Osteoblast (primary cell): ENCODE measurements at places on chromosomes 16 and 17. TPM values are rescaled to one million over a fixed set of nuclear protein-coding genes. Genes with fewer than 3 reads are reported as not detected.

DNA sequence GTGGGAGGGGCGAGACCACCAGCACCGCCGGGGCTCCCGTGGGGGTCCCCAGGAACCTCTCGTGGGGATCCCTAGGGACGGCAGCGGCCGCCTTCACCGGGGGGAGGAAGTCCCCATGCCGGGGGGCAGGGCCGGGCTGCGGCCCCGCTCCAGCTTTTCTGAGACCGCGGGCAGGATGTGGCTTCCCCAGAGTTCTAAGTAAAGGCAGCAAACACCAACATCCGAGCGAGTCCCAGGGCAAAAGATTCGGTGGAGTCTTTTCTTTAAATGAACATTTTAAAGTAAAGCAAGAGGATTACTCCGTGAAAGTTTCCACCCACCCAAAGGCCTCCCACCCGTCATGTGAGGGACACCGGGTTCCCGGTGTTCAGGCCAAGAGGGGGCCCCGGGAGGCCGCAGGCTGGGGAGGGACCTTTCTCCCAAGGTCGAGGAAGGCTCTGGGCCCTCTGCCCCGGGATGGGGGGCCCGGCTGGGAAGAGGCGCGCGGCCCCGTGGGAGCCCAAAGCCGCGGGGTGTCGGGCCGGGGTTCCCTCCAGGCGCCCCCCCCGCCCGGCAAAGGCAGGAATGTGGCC lies 137.2 kb upstream of the RPH3AL start:
- H3K27me3 ChIP-seq, result no peaks in the 10 kb centered on the region
- no peaks in the 10 kb centered on the region for H3K36me3 ChIP-seq
- peak; percentile 91 for DNase-seq
- peak overlapping the region; percentile 56 for H3K27ac ChIP-seq

DNA sequence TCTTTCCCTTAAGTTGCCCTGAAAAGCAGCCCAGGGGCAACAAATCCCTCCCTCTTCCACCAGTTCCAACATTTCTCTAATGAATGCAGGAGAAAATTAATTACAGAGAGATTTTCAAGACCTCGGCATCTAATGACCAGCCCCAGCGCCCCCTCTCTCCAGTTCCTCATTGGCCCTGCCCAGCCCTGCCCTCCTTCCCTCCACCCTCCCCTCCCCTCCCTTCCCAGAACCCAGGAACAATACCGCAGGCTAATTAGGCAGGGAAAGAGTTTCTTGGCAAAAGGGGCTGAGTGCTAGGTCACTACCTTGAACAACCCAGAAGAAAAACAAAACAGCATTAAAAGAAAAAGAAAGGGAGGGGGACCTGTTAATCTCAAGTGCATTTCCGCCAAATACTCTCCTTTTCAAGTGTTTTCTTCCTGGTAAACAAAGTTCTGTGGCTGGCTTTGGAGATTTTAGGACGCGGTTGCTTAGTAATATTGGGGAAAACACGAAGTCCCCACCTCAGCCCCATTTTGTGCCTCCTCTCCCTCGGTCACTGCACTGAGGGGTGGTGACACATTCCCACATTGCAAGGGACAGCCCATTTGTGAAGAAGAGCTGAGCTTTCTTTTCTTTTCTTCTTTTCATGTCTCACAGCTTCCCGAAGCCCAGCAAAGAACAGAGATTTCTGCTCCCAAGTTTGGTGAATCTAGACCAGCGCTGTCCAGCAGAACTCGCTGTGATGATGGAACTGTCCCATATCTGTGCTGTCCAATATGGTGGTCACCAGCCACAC lies 215.4 kb downstream of the SOX9 start:
- no peaks in the 10 kb centered on the region for H3K36me3 ChIP-seq

GRCh38 chr17:33778505-33779233 lies 476.4 kb upstream of the CCL2 start:
- no peak for DNase-seq
- H3K36me3 ChIP-seq, result no peaks in the 10 kb centered on the region
- H3K4me3 ChIP-seq, result no peak overlapping the region
- no peak overlapping the region for H3K27ac ChIP-seq

GRCh38 chr17:78170692-78171590 lies 2.6 kb downstream of the SYNGR2 start:
- no peaks in the 10 kb centered on the region for H3K27me3 ChIP-seq
- peak; percentile 54 for DNase-seq
- peaks cover 3% of the 10 kb centered on the region for H3K36me3 ChIP-seq
- no peak overlapping the region for H3K4me3 ChIP-seq
- H3K4me1 ChIP-seq, result peaks cover 4% of the 10 kb centered on the region
- H3K27ac ChIP-seq, result no peak overlapping the region

GRCh38 chr17:30600830-30601494 lies 123.8 kb downstream of the GOSR1 start:
- H3K36me3 ChIP-seq, result no peaks in the 10 kb centered on the region
- H3K4me1 ChIP-seq, result peaks cover 11% of the 10 kb centered on the region
- H3K27ac ChIP-seq, result peak overlapping the region; percentile 66
- peak overlapping the region; percentile 89 for H3K4me3 ChIP-seq
- H3K27me3 ChIP-seq, result no peaks in the 10 kb centered on the region

DNA sequence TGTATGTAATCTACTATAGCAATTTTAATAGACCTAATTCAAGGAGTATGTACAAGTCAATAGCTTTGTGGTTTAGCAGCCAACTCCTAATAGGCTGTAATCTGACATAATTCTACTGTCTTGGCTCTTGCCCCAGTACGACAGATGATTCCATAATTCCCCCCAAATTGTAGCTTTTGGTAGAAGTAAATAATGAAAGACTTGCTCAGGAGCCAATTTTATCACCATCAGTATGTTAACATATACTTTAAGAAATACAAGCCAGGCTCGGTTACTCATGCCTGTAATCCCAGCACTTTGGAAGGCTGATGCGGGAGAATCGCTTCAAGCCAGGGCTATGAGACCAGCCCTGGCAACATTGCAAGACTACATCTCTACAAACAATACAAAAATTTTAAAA lies 53.9 kb downstream of the AP2B1 start:
- H3K36me3 ChIP-seq, result peaks cover 48% of the 10 kb centered on the region
- no peak overlapping the region for H3K4me3 ChIP-seq
- no peak for DNase-seq
- no peak overlapping the region for H3K27ac ChIP-seq
- H3K4me1 ChIP-seq, result no peaks in the 10 kb centered on the region
- H3K27me3 ChIP-seq, result no peaks in the 10 kb centered on the region

GRCh38 chr17:75288770-75289114 lies 491 bp downstream of the SLC25A19 start:
- no peak for DNase-seq
- H3K36me3 ChIP-seq, result no peaks in the 10 kb centered on the region
- no peaks in the 10 kb centered on the region for H3K27me3 ChIP-seq

DNA sequence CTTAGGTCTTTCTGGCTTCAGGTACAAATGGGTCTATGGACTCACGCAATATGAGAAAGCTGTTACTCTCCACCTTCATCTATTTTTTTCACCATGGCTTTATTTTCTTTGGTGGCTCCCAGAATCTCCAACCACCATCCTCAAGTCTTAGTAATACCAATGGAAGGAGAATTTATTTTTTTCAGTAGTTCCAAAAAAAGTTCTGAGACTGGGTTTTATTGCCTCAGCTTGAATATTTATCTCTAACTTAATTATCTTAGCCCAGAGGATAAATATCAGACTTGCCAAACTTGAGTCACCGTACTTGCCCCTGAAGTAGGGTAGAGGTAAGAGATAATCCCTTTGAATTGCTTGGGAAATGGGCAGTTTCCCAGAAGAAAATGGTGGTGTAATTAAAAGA lies 23.2 kb upstream of the CACNG3 start:
- no peak overlapping the region for H3K27ac ChIP-seq
- H3K27me3 ChIP-seq, result no peaks in the 10 kb centered on the region
- H3K36me3 ChIP-seq, result no peaks in the 10 kb centered on the region
- DNase-seq, result no peak
- H3K4me1 ChIP-seq, result no peaks in the 10 kb centered on the region

DNA sequence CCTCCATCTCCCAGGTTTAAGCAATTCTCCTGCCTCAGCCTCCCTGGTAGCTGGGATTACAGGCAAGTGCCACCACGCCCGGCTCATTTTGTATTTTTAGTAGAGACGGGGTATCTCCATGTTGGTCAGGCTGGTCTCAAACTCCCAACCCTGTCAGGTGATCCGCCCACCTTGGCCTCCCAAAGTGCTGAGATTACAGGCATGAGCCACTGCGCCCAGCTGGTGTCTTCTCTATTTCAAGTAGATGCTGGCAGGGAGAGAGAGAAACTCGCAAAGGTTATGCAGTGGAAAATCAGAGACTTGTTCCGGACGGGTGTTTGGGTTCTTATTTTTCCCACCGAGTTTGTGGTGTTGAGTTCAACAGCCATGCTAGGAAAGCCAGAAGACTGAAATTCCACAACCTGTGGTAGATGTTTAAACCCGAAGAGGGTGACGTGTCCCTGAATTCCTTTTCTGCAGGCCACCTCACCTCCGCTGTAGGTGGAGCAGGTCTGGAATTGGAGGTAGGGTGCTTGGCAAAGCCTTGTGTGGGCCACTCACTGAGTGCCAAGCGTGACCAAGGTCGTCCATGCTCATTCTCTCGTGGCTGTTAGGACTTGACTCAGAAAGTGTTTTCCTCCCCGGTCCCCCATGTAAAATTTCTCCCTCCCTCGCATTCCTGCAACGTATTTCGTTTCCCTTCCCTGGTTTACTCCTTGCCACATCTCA lies 7.3 kb upstream of the ZDHHC7 start:
- no peaks in the 10 kb centered on the region for H3K36me3 ChIP-seq
- peaks cover 13% of the 10 kb centered on the region for H3K4me1 ChIP-seq
- H3K4me3 ChIP-seq, result no peak overlapping the region
- no peak for DNase-seq

DNA sequence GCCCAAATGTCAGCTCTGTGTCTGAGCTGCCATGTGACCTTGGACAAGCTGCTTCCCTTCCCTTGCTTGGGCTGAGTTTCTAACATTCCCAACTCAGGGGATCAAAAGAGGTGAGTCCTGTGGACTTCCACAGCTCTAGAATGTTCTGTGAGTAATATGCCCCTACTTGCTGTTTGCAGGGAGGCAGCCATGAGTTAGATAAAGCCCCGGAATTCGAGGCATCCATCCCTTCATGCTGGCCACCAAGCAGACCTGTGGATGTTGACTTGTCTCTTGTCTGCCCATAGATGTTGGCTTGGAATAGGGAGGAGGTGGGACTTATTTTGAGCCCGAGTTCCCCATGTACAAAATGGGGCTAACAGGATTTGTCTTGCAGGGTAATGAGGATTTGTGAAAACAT lies 36.2 kb downstream of the KSR1 start:
- peaks cover 3% of the 10 kb centered on the region for H3K27me3 ChIP-seq
- DNase-seq, result no peak
- H3K27ac ChIP-seq, result no peak overlapping the region
- H3K4me1 ChIP-seq, result peaks cover 3% of the 10 kb centered on the region

- no peaks in the 10 kb centered on the region for H3K36me3 ChIP-seq
- no peaks in the 10 kb centered on the region for H3K4me1 ChIP-seq
- no peak overlapping the region for H3K27ac ChIP-seq
- no peak overlapping the region for H3K4me3 ChIP-seq
- H3K27me3 ChIP-seq, result no peaks in the 10 kb centered on the region
- DNase-seq, result no peak
These were observed 79.9 kb downstream of the ZNF18 start for GRCh38 chr17:11917415-11917814.

GRCh38 chr17:606508-607250 lies 108.0 kb downstream of the VPS53 start:
- no peak overlapping the region for H3K4me3 ChIP-seq
- peaks cover 22% of the 10 kb centered on the region for H3K36me3 ChIP-seq
- no peak overlapping the region for H3K27ac ChIP-seq
- DNase-seq, result no peak

DNA sequence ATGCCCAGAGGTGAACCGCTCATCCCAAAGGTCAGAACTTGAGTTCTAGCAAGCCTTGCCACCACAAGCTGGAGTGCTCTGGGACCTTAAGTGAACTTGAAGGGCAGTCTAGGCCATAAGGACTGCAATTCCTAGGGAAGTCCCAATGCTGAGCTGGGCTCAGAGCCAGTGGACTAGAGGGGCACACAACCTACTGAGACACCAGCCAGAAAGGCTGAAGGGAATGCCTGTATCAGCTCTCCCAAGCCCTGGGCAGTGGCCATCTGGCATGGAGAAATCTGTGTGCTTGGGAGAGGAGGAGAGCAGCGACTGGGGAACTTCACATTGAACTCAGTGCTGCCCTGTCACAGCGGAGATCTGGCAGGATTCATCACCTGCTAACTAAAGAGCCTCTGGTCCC lies 201.3 kb downstream of the CEP112 start:
- no peak overlapping the region for H3K27ac ChIP-seq
- no peaks in the 10 kb centered on the region for H3K4me1 ChIP-seq
- DNase-seq, result no peak
- no peak overlapping the region for H3K4me3 ChIP-seq

GRCh38 chr16:12601290-12601900 lies 202.3 kb downstream of the CPPED1 start:
- H3K27me3 ChIP-seq, result no peaks in the 10 kb centered on the region
- no peaks in the 10 kb centered on the region for H3K36me3 ChIP-seq
- no peaks in the 10 kb centered on the region for H3K4me1 ChIP-seq
- no peak overlapping the region for H3K27ac ChIP-seq
- no peak overlapping the region for H3K4me3 ChIP-seq
- no peak for DNase-seq

DNA sequence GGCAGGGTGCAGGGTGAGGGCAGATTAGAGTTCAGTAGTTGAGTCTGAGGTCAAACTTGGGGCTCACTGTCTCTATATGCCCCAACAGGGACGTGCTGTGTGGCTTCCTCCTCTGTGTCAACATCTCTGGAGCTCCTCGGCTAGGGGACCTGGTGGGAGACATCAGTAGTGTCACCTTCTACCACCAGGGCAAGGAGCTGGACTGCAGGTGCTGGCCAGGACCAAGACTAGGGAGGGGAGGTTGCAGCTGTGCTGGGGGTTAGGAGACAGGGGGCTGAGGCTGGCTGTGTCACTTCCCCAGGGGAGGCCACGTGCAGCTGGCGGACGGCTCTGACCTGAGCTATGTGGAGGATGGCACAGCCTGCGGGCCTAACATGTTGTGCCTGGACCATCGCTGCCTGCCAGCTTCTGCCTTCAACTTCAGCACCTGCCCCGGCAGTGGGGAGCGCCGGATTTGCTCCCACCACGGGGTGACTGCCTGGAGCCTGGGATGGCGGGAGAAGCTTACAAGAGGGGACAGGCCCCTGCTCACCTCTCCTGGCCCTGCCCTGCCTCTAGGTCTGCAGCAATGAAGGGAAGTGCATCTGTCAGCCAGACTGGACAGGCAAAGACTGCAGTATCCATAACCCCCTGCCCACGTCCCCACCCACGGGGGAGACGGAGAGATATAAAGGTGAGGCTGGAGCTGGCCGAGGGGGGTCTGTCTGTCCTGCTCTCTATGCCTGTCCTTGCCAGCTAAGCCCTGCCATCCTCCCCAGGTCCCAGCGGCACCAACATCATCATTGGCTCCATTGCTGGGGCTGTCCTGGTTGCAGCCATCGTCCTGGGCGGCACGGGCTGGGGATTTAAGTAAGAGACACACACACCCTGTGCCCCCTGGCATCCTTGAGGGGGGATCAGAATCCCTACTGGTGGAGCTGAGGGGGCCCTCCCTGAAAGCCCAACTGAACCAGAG lies 18.9 kb downstream of the ADAM11 start:
- peaks cover 6% of the 10 kb centered on the region for H3K27me3 ChIP-seq
- DNase-seq, result peak; percentile 65
- H3K4me3 ChIP-seq, result no peak overlapping the region
- H3K27ac ChIP-seq, result no peak overlapping the region

GRCh38 chr16:68364561-68364998 lies 53.8 kb downstream of the PRMT7 start:
- no peaks in the 10 kb centered on the region for H3K27me3 ChIP-seq
- H3K27ac ChIP-seq, result no peak overlapping the region
- DNase-seq, result no peak

The KRTAP9-2 gene
- total RNA-seq, result not detected in 2 replicates

The KRTAP4-6 gene
- not detected in 2 replicates for total RNA-seq

The MTSS2 gene
- total RNA-seq, result 54.2 and 56.5 TPM in 2 replicates

The TSPAN10 gene
- 2.9 and 11.5 TPM in 2 replicates for total RNA-seq

The TBC1D3L gene
- 4.0 TPM in 1 of 2 replicates, not detected in the other for total RNA-seq

The KRT33B gene
- total RNA-seq, result 0.29 and 1.1 TPM in 2 replicates

The CD300LB gene
- not detected in 2 replicates for total RNA-seq

The AHSP gene
- not detected in 2 replicates for total RNA-seq

The UBTF gene
- total RNA-seq, result 49.6 and 51.3 TPM in 2 replicates

The RAC3 gene
- 0.59 and 1.8 TPM in 2 replicates for total RNA-seq
